Fibroblast of skin of left quadriceps (primary cell): ENCODE measurements at places on chromosomes 1 and 21.

GRCh38 chr1:159510229-159510541 is 25.6 kb downstream of the OR10J5 start:
- DNase-seq: no peak

GRCh38 chr1:167648978-167649744 is 19.1 kb downstream of the RCSD1 start:
- DNase-seq: no peak

GRCh38 chr1:13662493-13662892 is 37.5 kb upstream of the PRDM2 start:
- DNase-seq: peak; percentile 29

DNA sequence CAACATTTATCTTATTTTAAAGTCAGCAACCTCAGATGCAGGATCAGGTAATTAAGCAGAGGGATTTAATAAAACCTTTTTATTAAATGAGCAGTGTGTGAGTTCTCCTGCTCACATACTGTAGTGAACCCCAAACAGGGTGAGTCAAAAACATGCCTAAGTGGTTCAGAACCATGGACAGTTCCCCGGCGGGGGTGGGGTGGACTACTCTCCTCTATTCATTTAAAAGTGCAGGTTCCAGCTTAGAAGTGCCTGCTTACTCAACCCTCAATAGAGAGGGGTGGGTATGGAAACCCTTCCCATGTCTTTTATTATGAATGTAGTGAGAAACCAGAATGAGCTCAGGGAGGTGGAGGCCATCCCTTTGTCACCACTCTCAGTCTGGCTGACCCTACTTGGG is 397.9 kb downstream of the HHAT start:
- no peak for DNase-seq

- DNase-seq: no peak
These were observed 77.0 kb upstream of the FAM20B start for GRCh38 chr1:178948676-178949075.

GRCh38 chr1:224563666-224564065 is 52.5 kb upstream of the CNIH3 start:
- DNase-seq: no peak

GRCh38 chr1:182601416-182601786 is 2.8 kb downstream of the RGS16 start:
- no peak for DNase-seq

DNA sequence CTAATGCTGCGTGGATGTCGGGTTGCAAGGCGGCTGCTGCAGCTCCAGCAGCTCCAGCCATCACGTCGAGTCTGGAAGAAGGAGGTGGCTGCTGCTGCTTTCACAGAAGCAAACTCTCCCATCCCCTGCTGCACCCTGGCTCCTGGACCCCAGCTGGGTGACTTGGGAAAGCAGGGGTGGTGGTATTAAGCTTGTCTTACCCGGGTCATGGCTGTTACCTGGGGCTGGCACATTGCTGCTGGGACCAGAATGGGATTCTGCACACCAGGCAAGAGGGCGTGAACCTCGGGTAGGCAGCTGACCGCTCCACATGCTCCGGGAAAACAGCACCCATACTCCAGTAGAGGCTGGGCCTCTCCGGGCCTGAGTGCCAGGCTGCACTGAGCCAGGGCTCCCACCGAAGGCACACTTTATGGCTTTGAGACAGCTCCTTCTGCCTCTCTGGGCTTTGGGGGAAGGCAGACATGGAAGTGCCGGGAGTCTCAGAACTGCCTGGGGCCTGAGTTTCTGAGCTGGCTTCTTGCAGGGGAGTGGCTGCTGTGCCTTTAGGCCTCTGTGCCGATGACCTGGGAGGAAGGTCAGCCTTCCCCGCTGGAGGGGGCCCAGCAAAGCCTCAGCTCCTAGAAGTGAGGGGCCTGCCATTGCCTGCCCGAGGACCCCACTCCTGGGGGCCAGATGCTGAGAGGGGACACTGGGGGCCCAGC is 1.2 kb downstream of the SMIM1 start:
- no peak for DNase-seq

DNA sequence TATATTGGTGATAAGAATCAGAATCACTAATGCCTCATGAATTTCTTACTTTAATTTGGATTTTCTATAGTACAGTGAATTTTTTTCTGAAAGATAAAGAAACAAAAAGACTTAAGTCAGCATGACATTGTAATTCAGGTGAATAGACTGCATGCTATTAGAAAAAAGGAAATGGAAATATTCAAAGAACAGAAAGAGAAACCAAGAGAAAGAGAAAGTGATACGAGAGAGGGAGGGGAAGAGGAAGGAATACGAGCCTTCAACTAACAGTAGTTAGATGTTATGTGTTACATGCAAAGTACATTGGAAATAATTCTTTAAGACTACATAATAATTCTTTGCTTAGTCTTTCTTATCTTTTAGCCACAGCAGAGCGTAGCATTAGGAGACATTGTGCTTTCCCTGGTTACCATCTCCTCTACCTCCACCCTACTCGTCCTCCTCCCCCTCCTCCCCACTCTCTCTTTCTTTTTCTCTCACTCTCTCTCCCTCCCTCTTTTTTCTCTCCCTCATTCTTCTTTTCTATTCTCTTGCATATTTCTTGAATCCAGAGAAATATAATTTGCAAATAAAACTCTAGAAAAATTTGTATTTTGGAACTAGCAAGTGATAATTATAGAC is 46.4 kb upstream of the ADGRL4 start:
- no peak for DNase-seq

GRCh38 chr1:25099343-25099951 is 132.9 kb downstream of the SYF2 start:
- DNase-seq: no peak

DNA sequence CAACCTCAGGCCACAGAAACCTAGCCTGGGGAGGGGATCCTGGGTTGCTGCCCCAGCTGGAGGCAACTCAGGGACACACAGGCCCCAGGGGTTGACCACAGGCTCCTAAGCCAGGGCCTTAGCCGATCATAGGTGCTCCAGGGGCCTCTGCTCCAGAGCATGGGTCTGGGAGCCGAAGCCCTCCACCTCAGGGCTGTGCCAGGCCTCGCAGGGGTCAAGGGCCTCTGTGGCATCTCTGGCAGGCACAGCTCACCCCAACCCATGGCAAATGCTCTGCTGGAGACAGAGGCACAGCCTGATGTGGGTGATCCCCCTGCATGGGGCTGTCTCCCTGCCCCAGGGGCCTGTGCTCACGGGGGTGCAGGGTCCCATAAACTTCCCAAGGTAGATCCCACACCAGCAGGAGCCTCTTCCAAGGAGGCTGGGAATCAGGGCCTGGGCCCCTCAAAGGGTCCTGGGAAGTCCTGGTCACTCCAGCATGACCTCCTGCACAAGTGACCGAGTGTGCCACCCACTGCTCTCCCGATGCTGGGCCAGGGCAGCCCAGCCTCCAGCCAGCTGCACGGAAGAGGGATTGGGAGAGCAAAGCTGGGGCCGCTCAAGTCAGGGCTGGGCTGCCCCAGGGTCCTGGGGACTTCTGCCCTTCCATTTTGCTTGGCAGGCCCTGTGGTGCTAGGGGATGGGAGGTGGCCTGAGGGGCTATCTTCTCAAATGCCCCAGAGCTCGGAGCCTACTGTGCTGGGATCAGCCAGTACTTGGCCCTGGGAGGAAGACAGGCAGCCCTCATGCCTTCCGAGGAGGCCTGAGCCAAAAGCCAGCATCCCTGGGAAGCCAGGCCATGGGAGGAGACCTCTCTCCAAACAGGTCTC is 22.2 kb upstream of the PRSS38 start:
- no peak for DNase-seq

DNA sequence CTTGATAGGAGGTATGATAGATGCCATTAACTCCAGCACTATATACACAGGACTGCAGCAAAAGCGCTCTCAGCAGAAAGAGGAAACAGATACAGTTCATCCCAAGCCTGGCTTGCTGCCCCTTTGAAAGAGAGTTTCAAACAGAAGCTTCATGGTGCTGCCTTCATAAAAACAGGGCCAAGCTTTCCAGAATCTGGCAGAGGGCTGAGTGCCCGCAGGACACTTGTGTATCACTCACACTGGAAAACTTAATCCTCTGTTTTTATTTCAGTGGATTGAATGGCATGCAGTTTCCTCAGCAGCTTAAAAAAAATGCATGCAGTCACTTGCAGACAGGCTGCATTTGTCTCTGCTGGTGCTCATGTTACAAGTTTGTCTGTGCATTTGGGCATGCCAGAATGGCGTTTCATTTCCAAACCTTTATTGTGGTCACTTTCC is 40.4 kb downstream of the KCNJ15 start:
- DNase-seq: peak; percentile 68

- DNase-seq: no peak
These were observed 829.3 kb upstream of the BRINP3 start for GRCh38 chr1:191306916-191307315.

GRCh38 chr21:38861056-38861455 is 55.3 kb downstream of the ETS2 start:
- DNase-seq: no peak

- DNase-seq: no peak
These were observed 21.9 kb downstream of the UBASH3A start for GRCh38 chr21:42425591-42425990.
